ENCODE measurements at places on chromosomes 1 and 21.

DNA sequence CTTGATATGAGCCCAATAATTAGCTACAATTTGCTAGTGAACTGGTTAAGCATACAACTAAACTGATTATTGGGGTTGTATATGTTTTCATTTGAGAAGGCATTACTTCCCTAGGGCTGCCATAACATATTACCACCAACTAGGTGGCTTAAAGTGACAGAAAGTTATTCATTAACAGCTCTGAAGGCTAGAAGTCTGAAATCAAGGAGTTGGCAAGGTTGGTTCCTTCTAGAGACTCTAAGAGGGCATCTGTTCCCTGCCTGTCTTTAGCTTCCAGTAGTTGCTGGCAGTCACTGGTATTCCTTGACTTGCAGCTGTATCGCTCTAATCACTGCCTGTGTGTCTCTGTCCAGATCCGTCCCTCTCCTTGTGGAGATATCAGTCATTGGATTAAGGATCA is 86.3 kb downstream of the LHX9 start:
- no peak for DNase-seq

GRCh38 chr1:175073061-175073460 is 5.4 kb downstream of the TNN start:
- DNase-seq, result no peak

- no peak for DNase-seq
Measured at GRCh38 chr1:117795190-117795589, 134.2 kb downstream of the GDAP2 start.

DNA sequence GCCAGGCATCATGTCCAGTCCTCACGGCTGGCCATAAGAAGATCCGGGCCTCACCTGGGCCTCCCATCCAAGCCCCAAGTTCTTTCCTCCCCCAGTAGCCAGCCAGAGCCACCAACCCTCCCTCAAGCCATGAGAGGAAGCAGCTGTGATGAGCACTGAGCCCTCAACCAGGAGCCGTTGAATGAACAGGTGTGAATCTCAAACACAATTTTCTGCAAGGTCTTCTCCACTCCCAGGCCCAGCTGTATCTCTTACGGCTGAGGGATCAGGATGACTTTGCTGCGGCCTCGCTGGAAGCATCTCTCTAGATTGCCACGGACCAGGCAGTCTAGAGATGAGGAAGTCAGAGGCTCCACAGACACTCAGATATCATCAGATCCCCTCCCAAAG is 9.8 kb upstream of the CLDN14 start:
- no peak for DNase-seq

DNA sequence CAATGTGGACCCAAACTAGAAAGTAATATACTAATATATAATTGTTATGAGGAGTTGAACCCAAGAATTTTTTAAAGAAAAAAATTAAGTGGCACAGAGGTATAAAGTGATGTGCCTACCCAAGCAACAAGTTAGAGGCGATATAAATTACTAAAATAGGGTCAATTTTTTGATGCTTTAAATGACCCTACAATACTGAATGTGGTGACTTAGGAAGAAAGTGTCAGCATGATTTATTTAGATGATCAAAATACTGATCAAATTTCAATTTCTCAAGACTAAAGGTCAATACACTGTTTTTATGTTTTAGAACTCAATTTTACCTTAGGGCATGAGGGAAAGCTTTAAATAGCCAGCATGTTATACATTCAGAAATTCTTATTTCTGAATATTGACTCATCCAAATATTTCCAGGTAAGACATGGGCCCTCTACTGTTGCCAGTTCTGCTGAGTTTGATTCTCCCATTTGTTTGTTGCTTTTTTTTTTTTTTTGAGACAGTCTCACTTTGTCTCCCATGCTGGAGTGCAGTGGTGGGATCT is 20.1 kb downstream of the SCAF4 start:
- no peak for DNase-seq

DNA sequence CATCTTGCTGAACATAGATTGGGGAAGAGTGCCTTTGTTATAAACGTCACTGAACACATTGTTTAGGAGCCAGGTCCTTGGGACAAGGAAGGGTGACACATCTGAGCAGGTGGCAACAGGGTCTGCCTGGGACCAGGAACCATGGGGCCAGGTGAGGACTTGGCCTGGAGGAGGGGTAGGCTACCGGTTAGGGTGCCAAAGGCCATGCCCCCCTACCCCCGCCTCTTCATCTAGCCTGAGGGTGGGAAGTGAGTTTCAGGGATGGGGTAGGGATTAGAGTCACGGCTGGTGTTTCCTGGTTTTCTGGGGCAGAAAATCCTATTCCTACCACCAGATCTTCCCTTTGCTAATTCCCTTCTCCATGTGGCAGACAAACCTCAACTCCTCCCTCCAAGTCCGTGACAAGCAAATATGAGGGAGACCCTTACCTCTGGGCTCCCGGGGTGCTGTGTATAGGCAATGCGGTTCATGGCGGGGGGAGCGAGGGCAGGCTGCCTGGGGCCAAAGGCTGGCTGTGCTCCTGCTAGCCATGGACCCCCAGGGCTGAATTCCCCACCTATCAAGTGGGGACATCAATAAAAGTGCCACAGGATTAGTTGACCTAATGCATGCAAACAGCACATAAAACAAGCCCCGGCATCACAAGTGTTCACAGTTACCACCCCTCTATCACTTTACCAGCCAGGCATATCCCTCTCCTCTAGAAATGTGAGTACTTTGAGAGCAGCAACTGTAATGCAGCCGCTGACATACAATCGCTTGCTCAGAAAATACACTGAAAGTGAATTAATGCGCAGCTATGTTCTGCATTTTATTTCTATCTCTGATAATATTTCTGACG is 14.5 kb downstream of the CD247 start:
- no peak for DNase-seq

DNA sequence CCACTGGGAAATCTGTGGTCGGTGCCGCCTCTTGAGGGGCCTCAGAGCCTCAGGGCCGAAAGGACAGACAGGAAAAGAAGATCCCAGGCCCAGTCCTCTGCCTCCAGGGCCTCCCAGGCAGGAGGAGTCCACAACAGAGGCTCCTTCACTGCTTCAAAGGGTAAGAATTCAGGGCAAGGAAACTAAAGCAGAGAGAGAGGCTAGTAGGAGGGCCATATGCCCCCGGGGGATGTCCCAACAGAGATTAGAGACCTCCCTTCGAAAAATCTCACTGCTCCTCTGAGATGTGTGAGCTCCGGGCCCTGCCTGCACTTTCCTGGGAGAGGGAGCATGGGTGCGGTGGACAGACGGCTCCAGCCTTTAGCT is 465.9 kb downstream of the NPHP4 start:
- DNase-seq, result no peak

DNA sequence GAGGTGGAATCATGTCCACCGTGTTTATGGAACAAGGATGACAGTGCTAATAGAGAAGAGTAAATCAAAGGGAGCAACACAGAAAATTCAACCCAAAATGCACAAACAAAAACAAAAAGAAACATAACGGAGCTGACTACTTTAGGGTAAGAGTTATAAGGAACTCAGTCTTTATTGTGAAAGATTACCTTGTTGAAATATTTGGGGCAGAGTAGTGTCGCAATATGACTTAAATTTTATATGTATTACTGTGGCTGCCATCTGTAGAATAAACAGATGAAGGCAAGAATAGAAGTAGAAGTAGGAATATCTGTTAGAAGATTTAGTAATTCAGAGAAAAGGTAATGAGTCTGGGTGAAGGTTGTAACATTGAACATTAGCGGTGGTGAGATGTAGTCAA is 913.9 kb downstream of the BRINP3 start:
- no peak for DNase-seq

GRCh38 chr1:66354311-66355201 is 179.4 kb upstream of the SGIP1 start:
- no peak for DNase-seq

DNA sequence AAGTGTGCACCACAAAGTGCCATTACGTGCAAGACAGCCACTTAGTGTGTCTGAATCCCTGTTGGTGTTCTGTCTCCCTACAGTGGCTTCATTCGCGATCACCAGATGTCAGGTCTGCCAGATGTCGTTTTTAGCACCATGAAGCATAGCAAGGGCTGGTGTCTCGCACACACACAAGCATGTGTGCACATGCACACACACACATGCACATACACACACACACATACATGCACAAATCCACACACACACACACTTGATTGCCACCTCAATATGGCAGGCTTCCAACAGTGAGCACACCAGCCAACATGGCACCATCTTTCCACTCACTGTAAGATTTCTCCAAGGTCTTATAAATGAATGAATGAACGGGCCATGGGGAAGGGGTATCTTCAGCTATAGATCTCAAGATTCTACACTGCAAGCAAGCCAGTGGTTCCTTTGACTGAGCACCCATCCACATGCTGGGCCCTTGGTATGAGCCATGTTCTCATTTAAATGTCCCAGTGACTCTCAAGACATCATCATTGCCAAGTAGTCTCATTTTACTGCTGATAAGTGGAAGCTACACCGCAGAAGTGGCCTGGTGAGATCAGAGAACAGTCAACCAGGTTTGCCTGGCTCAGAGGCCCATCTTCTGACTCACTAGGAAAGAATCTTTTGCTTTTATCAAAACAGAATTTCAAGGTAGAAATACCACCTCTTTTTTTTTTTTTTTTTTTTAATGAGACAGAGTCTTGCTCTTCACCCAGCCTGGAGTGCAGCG is 84.9 kb downstream of the SIM2 start:
- no peak for DNase-seq

DNA sequence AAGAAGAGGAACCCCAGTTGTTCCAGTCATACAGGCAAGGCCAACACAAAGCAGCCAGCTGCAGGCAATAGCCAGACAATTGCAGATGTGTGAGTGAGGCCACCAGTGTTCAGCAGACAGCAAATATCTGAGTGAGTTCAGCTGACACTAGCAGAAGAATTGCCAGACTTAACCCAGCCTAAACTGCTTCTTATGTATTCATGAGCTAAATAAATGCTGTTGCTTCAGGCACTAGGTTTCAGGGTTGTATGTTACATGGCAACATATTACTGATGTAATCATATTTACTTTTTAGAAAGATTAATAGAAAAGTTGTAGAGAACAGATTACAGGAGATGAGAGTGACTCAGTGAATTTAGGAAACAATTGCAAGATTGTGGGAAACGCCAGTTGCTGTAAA is 129.8 kb upstream of the CHODL start:
- no peak for DNase-seq

DNA sequence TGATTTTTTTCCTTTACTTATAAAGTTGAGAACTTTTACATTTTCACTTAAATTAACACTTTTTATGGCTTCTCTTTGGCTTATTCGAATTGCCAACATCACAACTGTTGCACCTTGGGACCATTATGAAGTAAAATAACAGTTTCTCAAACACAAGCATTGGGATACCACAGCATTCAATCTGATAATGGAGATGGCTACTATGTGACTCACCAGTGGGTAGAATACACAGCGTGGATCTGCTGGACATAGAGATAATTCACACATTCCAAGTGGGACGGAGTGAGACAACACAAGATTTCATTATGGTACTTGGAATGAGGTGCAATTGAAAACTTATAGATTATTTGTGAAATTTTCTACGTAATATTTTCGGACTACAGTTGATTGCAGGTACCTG is 68.0 kb downstream of the ADAMTS1 start:
- DNase-seq, result no peak

- no peak for DNase-seq
Measured at GRCh38 chr1:233304489-233305102, 9.1 kb upstream of the PCNX2 start.

GRCh38 chr21:37742532-37742931 is 173.7 kb downstream of the KCNJ6 start:
- DNase-seq, result no peak

DNA sequence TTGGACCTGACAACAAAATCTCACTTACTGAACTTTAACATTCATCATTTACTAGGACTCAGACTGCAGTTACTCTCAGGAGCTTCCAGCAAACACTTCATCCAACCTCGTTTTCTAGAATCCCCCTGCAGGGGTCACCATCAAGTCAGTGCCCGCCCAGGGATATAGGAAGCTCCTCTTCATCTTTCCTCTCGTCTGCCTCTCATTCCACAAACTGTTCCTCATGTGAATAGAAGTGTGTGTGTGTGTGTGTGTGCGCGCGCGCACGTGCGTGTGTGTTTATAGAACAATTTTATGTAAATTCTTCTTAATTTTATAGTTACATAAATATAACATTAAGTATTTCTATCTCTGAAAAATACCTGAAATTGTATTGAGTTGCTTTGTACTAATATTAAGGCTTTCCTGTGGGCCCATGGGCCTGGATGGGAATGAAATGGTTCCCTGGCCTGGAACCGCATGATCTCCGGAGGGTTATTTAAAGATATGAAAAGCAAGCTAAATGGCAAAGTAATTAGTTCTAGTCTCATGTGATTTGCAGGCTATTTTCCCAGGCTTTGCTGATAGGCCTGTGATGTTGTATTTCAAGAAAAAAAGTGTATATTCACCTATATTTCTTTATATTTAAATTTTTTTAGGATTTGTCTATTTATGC is 21.7 kb upstream of the ABCD3 start:
- no peak for DNase-seq

- DNase-seq, result peak; percentile 13
Measured at GRCh38 chr1:116375148-116375886, 2.3 kb downstream of the ATP1A1 start.

- DNase-seq, result no peak
Measured at GRCh38 chr1:31095298-31095981, 29.9 kb upstream of the PUM1 start.

- no peak for DNase-seq
Measured at GRCh38 chr1:29397981-29398380, 161.7 kb downstream of the PTPRU start.

GRCh38 chr1:174766727-174767126 is 233.0 kb upstream of the CACYBP start:
- no peak for DNase-seq

DNA sequence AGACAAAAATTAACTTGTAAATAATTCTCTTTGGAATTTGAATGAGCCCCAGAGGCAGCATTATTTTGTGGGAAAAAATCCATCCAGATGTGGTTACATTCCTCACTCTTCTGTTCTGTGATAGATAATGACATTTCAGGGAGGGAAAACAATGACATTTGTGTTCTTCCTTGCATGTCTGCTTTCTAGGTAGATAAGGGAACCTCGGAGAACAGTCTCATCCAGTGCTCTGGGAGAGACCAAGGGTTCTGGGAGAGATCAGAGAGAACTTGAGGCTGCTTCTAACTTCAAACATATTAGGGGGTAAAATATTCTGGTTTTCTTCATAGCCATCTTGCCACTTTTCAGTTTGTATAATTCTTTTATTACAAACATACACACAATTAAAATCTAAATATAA is 269.2 kb downstream of the NEGR1 start:
- no peak for DNase-seq

- no peak for DNase-seq
Measured at GRCh38 chr1:168786476-168787330, 57.7 kb upstream of the DPT start.

GRCh38 chr1:36284517-36284916 is 21.7 kb upstream of the SH3D21 start:
- DNase-seq, result no peak

DNA sequence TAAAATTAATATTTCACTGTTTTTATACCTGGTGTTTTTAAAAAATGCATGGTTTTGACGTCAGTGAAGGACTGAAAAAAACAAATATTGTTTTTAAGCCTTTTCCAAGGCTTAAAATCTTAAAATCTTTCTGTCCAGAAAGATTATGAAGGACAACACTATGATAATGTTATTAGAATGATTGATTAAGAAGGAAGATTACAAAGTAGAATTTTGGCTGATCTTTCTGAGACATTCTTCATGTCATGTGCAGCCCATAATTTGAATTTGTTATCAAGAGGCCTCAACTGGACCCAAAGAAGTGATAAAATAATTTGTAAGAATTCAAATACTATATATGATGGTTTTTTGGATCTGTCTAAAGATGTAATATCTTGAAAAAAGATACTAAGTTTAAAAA is 584.4 kb upstream of the CXADR start:
- no peak for DNase-seq

- no peak for DNase-seq
Measured at GRCh38 chr1:105636052-105636451, 1420.4 kb upstream of the PRMT6 start.
